Esophagus mucosa (tissue), 1 donor: ENCODE measurements at places on chromosomes 6 and 20. TPM values are rescaled to one million over a fixed set of nuclear protein-coding genes. Genes with fewer than 3 reads are reported as not detected.

DNA sequence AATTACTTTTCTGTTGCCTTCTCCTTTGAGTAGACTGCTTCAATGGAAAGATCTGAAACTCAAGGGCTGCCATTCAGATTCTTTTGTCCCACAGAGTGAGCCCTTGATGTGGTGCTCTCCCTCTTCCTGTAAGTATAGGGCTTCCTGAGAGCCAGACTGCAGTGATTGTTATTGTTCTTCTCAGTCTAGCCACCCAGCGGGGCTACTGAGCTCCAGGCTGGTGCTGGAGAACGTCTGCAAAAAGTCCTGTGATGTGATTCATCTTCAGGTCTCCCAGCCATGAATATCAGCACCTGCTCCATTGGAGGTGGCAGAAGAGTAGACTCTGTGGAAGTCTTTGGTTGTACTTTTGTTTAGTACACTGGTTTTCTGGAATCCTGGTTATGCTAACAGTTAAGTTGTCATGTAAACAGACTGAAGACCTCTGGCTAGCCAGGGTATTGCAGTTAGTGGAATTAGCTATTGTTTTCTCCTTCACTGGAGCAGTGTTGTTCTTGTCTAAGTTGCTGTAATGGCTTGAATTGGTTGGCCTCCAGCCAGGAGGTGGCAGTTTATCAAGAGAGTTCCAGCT, 240.9 kb downstream of the COL12A1 start:
- no peak for ATAC-seq

DNA sequence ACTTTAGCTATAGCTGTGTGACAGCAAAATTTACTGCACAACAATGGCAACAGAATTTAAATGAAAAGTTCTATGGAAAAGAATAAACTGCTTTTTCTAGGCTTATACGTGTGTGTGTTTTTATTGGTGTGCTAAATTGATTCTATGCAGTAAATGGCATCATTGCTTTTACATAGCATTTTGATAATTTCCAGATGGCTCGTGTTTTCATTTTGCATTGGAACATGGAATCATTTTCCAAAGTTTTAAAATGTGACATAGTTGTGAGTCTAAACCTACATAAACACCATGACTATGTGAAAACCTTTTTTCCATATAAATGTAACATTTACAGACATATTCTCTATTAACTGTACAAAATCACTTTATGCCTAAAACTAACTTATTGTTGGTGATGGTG, 127.8 kb downstream of the SIM1 start:
- no peak for ATAC-seq

DNA sequence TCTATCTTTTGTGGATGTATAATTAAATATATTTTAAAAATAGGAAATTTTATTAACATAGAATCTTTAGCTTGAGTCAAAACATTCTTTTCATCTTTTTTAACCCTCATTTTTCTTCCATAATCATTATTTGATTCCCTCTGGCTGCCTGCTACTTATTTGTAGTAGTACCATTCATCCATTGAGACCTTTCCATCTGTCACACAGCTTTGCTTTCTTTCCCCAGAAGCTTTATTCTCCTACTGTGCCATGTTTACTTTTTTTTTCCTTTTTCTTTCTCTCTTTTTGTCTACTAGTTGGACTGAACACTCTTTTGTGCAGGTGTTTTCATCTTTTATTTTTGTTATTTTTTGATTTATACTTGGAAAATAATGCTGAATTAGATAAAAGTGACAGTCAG, 522.6 kb upstream of the MMS22L start:
- no peak for ATAC-seq

- ATAC-seq = peak; percentile 78
Observed at GRCh38 chr20:40860487-40860902, 168.1 kb upstream of the TOP1 start.

GRCh38 chr6:94071835-94072234, 652.5 kb upstream of the EPHA7 start:
- ATAC-seq = no peak

- peak; percentile 95 for ATAC-seq
Observed at GRCh38 chr6:119830494-119831295, 481.1 kb upstream of the MAN1A1 start.

DNA sequence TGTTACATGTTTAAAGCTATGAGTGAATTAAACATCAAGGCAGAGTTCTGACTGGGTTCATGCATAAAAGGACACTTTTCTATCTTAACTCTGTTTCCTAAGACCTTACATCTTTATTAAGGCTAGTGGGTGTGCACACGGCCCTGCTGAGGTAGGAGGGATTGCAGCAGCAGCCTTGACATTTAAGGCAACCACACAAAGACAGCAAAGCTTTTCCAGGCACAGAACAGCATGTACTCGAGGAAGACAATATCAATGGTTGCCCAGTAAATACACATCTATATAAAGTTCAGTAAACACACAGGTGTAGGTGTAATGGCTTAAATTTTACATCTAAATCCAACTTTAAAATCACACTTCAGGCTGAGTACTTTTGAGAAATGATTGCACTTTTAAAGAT, 79.8 kb upstream of the LOC128125822 start:
- no peak for ATAC-seq

GRCh38 chr20:47380481-47380880, 24.0 kb upstream of the ZMYND8 start:
- ATAC-seq = no peak

DNA sequence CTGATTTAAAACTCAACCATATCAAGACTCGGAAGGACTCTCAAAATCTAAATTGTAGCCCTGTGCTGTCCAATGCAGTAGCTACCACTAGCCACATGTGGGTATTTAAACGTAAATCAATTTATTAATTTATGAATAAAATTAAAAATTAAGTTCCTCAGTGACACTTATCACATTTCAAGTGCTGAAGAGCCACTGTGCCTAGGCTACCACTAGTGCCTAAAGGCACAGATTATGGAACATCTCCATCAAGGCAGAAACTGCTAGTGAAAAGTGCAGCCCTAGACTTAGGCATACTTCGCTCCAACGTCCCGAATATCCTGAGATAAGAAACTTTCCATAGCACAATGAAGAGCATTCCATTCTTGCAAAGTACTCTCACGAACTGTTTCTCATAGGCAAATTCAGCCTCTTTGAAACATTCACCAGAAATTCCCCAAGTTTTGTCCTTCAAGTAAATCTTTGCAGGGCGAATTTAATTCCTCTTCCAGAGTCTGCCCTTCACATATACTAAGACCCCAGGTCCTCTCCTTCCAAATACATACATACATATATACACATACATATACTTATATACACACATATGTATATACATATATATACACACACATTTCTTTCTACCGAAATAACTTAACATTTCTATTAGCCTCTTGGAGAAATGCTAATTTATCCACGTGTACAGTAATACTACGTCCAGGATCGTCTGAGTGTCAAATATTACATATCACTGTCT, 1.3 kb downstream of the SUPT3H start:
- ATAC-seq = no peak

The EYA4 gene
- total RNA-seq = 0.20 TPM

The SNPH gene
- 0.64 TPM for total RNA-seq

The HLA-DOA gene
- total RNA-seq = 1.4 TPM

The PI16 gene
- 0.20 TPM for total RNA-seq

The EPPIN gene
- not detected for total RNA-seq

The TREM2 gene
- 1.7 TPM for total RNA-seq

The TTK gene
- 11.0 TPM for total RNA-seq

The TRIM10 gene
- not detected for total RNA-seq
